Vagina (tissue), 2 donors: ENCODE measurements at places on chromosomes 12 and 14. TPM values are rescaled to one million over a fixed set of nuclear protein-coding genes. Genes with fewer than 3 reads are reported as not detected.

DNA sequence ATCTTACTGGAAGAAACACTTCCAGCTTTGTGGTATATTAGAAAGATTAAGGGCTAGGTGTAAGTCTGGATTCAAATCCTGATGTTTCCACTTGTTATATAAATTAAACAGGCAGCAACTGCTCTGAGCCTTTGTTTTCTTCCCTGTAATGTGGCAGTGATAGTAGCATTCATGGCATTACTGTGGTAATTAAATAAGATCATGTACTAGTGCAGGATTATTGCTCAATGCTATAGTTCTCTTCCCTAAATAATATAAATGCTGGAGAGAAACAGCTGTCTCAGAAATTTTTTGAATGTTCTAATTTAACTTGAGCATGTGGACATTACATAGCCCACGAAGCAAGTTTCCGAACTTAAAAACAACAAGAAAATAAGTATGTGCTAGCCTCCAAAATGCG is 5.4 kb downstream of the TMEM117 start:
- no peak for DNase-seq

DNA sequence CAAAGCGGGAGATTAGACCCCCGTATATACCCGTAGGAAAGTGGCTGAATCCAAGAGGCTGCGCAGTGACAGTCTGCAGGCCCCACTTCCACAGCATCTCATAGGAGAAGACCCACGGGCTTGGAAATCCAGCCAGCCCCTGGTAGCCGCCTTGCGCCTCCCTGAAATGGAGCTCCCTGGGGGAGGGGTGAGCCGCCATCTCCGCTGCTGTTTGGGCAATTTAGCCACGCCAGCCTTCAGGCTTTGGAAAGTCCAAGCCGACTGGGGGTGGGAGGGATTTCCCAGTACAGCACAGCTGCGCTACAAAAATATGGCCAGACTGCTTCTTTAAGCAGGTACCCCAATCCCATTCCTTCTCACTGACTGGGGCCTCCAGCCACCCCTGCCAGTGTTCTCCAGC is 53.4 kb downstream of the CAND1 start:
- DNase-seq, result no peak

DNA sequence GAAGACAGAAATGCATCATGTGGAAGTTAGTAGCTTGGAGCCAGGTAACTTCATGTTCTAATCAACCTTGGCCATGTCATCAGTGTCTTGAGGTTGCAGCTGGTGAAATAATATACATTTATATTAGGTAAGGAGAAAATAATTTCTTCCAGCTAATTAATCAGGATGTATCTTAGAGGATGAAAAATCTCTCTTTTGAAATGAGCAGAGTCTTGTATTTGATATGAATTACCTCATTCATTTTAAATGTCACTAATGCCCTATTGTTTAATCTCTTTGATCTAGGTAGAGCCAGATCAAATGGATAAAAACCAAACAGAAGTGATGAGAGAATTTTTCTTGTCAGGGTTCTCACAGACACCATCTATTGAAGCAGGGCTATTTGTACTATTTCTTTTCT is at the start of gene OR4Q2:
TSS of gene OR4Q2 (plus strand) at position 301 of the 400 bp plus-strand sequence.
- no peak for DNase-seq

GRCh38 chr12:131555866-131556265 is 155.0 kb upstream of the SFSWAP start:
- no peak for DNase-seq

- no peak for DNase-seq
Measured at GRCh38 chr12:69689638-69690037, 9.5 kb downstream of the BEST3 start.

DNA sequence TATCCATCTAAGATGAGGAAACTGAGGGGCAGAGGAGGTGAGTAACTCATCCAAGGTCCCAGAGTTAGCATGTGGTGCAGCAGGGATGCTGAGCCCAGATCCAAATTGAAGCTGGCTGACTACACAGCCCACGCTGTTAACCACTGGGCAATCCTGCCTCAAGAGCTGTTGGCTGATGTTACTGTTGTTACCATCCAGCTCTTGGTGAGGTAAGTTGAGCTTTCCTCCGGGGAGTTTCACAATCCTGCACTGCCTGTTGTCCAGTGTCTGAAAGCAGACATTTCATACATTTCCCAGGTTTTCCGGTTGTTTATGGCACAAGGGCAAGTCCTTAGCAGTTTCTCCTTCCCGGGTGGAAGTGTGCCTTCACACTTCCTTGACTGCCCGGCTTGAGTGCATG is 14.5 kb downstream of the CYP46A1 start:
- DNase-seq, result no peak

DNA sequence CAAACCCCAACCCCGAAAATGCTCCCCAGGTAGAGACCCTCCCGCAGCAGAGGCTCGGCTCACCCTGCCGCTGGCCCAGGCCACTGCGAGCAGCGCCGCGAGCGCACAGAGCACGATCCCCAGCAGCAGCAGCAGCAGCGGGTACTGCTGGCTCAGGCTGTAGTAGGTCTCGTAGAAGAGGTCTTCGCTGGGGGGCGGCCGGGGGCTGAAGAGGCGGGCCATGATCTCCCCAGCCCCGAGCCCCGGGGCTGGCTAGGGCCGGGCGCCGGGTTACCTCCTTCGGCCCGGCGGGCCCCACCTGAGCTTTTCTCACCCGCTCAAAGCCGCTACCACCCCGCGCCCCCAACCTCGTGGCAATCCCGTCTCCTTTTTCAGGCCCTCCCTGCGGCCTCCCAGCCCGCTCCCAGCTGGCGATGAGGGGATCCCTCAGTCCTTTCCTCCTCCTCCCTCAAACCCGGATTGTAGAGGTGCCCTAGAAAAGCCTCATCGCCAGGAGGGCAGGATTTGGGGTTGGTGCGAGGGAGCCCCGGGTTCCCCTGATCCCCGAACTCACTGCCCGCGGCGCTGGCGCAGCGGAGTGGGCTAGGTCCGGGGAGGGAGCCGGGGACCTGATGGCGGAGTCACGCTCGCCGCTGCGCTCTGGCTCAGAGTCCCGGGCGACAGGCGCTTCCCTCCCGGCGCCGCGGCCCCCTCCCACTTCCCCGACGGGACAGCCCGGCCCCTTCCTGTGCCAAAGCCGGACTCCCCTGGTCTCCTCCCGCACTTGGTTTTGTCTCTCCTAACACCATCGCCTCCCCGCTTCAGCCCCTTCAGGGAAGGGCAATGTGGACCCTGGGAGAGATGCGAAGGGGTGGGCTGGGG is at the start of gene ADCY4:
TSS of gene ADCY4 (minus strand) at position 641 of the 861 bp plus-strand sequence. CDS start at position 222, 419 bp downstream.
- no peak for DNase-seq

DNA sequence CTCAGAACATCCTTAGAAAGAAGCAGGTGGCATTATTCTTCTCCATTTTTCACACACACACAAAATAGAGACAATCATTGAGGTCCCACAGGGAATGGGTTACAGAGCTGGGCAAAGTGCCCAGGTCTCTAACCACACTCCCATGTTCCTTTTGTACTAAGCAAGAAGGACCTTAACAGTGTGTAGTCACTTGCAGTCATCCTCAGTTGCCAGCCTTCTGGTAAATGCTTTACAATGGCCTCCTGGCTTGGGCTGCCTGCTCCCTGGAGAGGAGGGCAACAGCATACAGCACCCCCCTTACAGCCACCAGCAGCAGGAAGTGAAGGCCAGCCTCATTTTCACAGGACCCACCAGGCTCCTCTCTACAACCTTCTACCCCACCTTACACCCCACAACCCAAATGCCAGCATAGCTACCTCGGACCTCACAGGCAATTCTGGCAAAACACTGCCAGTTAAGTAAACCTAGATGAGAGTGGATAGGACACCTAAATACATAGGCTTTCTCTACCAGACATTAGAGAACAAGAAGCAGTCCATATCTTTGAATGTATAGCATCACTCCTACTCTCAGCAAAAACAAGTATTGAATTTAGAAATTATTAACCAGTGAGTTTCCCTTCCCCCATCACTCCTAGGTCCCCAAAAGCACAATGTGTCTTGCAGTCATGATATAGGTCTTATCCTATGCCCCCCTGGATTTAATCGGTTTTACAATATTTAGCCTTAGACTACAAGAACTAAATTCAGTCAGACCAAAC is 88.1 kb downstream of the PPP2R5E start:
- DNase-seq, result no peak

- no peak for DNase-seq
Measured at GRCh38 chr12:88955531-88955930, 375.3 kb upstream of the KITLG start.

DNA sequence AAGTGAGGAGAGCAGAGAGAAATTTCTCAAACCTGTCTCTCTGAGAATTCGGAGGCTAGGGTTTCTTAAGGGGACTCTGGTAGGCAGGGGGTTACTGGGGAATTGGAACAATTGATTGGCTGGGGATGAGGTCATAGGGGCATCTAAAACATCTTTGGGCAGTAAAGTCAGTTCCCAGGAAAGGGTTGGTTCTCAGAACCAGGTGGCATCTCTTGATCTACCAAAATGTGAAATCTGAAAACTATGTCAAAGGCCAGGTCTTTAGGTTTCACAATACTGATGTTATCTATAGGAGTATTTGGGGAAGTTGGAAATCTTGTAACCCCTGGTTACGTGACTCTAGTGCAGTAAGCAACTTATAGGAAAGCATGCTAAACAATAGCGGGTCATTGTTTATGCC is 6.9 kb downstream of the C12orf75 start:
- no peak for DNase-seq

GRCh38 chr12:132907216-132907615 is 19.8 kb upstream of the CHFR start:
- no peak for DNase-seq

- DNase-seq, result no peak
Measured at GRCh38 chr12:113461666-113462065, 10.0 kb downstream of the LHX5 start.

DNA sequence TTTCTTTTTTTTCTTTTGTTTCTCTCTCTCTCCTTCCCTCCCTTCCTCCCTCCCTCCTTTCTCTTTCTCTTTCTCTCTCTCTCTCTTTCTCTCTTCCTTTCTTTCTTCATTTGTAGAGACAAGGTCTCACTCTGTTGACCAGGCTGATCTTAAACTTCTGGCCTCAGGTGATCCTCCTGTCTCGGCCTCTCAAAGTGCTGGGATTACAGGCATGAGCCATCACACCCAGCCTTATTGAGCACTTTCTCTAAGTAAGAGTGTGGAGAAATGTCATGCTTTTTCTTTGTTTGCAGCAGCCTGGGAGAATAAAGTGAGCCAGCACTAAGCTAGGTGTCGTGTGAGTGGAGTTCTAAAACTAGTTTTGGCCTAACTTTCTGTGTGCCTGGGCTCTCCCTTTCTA is 74.0 kb downstream of the TTC7B start:
- peak; percentile 10 for DNase-seq

DNA sequence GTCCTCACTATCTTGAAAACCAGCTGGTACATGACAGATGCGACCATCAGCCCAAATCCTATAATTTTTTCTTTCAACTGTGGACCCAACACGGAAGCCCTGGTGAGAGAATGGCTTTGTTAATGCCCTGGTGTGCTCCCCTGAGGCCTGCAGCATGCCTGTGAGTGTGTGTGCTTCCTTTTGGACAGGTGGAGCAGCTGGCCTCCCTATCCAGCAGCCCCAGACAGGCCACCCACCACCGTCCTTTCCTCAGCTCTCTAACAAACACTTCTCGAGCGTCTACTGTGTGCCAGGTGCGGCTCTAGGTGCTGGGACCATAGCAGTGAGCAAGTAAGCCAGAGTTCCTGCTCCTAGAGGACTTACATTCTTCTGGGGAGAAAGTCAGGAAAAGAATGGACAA is 78.9 kb upstream of the GZMB start:
- DNase-seq, result no peak

- no peak for DNase-seq
Measured at GRCh38 chr12:120689397-120690082, 2.6 kb downstream of the MLEC start.

DNA sequence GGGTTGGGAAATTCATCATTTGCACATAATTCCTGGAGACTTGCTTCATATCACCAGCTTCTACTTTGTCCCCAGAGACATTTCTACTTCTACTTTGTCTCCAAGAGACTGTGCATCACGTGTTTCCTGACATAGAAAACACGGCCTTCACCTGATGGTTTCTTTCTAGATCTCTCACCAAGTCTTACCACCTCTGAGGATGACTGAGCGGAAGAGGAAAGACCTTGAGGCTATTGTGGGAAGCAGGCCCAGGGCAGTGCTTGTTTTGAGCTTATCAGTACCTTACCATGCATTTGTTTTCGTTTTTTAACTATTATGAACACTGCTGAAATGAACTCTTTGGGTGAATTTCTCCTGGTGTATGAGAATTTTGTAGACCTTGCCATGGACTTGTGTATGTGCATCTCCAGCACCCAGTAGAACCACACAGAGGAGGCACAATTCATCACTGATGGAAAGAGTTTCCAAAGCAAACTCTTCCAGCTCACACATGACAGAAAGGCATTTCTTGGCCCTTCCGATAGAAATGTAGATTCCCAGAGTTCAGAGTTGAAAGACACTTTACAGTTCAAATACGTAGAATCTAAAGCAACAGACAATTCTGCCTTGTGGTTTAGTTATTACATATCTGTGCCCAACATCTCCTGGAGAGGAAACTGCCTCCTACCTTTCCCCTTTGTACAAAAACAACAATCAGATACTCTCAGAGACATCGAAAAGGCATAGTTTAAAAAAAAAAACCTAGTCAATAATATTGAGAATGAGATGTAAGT is 434.7 kb downstream of the FUT8 start:
- no peak for DNase-seq

- DNase-seq, result no peak
Measured at GRCh38 chr12:12985817-12986408, 14.2 kb downstream of the HEBP1 start.

DNA sequence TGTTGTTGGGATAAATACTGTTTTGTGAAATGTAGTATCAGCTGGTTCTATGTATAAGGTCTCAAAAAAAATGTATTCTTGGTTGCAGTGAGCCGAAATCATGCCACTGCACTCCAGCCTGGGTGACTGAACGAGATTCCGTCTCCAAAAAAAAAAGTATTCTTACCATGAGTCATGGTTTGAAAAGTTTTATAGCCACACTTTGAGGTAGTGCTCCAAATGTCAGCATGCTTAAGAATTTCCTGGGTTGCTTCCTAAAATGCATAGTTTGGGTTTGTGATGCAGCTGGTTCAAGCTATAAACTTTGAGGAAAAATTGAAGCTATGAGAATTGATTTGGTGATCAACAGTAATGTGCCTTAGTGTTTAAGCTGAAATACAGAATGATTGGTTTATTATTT is 48.0 kb downstream of the ETNK1 start:
- no peak for DNase-seq

DNA sequence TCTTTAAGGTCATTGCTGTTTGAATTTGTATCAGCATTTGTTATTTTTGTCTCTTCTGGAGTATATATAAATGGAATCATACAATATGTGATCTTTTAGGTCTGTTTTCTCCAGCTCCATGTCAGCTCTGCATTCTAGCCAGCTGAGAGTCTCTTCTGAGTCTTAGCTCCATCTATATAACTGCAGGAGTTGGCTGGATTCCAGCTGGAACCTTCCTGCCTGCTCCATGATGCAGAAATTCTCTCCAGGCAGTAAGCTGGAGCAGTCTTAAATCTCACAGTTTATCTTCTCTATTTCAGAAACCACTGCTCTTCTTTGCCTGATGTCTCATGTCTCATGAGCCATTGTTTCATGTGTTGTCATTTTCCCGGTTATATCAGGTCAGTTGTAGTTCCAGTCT is 827.6 kb downstream of the NRXN3 start:
- no peak for DNase-seq

- no peak for DNase-seq
Measured at GRCh38 chr12:7756993-7757392, 8.0 kb upstream of the NANOGNB start.

GRCh38 chr14:35113308-35113950 is 8.4 kb downstream of the PPP2R3C start:
- no peak for DNase-seq

ARL1 gene
- 75.9 TPM for total RNA-seq

RFX4 gene
- total RNA-seq, result not detected

GUCY2C gene
- 0.74 TPM for total RNA-seq

RPL10L gene
- total RNA-seq, result not detected

HOMEZ gene
- 13.5 TPM for total RNA-seq

TRPV4 gene
- 5.6 TPM for total RNA-seq

CDK4 gene
- total RNA-seq, result 102 TPM

HOXC6 gene
- total RNA-seq, result not detected
